ENCODE measurements at places on chromosomes 3 and 15. TPM values are rescaled to one million over a fixed set of nuclear protein-coding genes. Genes with fewer than 3 reads are reported as not detected.

ALDH1A2 gene
- not detected for total RNA-seq

NCBP2 gene
- 57.1 TPM for total RNA-seq

ACKR2 gene
- 0.73 TPM for total RNA-seq

CHST13 gene
- not detected for total RNA-seq

FETUB gene
- total RNA-seq = not detected

IGSF10 gene
- not detected for total RNA-seq

NR2F2 gene
- not detected for total RNA-seq

GABRR3 gene
- not detected for total RNA-seq

GANC gene
- total RNA-seq = 28.3 TPM

IL20RB gene
- total RNA-seq = 1.6 TPM

GRCh38 chr3:156218353-156218744 is 98.0 kb downstream of the KCNAB1 start:
- DNase-seq = no peak

- DNase-seq = no peak
Observed at GRCh38 chr15:95303713-95304112, 1026.8 kb upstream of the NR2F2 start.

- DNase-seq = no peak
Observed at GRCh38 chr15:78155355-78155939, 6.3 kb downstream of the IDH3A start.

- DNase-seq = no peak
Observed at GRCh38 chr3:20160230-20160629, 25.8 kb downstream of the SGO1 start.

GRCh38 chr3:142501004-142501926 is 53.4 kb upstream of the XRN1 start:
- DNase-seq = no peak

DNA sequence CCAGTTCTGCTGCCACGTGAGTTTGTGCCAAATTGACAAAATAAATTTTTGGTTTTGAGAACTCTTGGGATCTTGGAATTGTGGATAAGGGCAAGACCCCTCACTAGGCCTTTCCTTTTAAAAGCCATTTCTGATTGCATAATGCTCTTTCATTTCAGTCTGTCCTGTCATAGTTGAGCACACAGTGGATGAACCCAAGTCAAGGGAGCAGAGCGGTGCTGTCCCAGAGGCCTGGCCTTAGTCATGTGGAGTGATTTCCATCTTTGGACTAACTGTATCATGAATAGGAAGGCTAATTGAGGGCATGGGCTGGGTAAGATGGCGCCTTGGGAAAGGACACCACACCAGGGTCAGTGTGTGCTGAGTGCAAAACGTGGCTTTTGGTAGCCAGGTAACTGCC is 304.0 kb downstream of the UACA start:
- no peak for DNase-seq

DNA sequence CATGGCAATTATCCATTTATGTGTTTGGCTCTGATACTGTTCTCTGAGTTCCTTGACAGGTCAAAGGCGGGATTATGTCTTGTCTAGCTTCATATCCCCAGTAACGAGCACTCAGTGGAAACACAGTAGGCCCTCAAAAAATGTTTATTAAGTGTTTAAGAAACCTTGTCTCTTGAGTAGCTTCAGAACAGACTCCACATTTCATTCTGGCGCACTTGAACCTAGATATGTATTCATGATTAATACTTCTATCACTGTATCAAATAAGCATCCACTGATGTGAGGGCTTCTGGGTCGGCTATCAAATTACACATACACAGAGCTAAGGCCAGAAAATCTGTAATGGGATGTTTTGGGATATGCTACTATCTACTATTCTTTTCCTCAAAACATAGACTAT is 4.6 kb downstream of the CBLB start:
- DNase-seq = no peak

GRCh38 chr3:42505849-42506410 is 3.5 kb downstream of the VIPR1 start:
- DNase-seq = no peak

DNA sequence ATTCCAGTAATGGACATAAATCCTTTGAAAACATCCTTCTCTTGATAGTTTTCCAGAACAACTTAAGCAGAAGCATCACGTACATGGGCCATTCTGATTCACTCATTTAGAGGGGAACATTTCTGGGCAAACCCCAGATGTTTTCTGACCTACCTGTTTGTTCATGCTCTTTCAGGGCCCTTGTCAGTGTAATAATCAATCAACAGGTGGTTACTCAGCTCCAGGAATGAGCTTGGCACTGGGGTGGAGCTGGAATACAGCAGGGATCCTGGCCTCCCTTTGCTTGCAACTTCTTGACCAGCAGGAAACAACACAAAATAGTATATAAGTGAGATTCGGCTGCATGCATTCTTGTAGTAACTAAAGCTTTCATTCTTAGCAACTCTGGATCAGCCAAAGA is 9.2 kb upstream of the UBE2E1 start:
- DNase-seq = no peak

DNA sequence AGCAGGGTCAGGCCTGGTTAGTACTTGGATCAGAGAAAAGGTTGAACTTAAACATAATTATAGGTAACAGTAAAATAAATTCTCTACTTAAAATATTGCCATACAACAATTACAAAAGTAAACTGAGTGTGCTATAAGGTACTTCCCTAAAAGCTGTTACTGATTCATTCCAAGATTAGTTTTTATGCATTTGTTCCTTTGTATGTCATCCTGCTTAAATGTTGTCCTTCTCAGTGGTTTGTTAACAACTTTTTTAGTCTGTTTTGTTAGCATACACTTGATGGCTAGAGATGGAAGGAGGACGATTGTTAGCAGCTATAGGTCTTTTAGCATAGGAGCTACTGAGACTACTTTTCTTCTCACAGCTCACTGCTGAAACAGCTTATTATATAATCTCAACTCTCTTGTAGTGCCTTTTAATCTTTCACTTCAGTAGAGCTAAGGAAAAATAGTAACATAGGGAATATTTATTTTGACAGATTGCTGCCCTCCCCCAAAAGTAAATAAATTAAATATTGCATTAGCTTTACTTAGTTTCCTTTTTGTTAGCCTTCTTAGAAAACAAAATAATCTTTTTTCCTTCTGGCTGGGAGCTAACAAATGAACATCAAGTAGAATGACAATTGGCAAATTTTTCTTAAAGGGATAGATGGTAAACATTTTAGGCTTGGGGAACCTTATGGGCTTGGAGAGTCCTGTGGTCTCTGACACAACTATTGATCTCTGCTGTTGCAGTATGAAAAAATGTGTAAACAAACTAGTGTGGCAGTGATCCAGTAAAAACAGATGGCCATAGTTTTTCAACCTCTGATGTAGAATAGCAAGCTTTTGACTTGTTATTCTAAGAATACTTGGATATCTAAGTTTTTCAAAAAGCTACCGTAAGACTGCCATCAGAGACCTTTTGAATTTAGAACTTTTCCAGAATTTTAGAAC is 39.5 kb downstream of the USP8 start:
- no peak for DNase-seq

DNA sequence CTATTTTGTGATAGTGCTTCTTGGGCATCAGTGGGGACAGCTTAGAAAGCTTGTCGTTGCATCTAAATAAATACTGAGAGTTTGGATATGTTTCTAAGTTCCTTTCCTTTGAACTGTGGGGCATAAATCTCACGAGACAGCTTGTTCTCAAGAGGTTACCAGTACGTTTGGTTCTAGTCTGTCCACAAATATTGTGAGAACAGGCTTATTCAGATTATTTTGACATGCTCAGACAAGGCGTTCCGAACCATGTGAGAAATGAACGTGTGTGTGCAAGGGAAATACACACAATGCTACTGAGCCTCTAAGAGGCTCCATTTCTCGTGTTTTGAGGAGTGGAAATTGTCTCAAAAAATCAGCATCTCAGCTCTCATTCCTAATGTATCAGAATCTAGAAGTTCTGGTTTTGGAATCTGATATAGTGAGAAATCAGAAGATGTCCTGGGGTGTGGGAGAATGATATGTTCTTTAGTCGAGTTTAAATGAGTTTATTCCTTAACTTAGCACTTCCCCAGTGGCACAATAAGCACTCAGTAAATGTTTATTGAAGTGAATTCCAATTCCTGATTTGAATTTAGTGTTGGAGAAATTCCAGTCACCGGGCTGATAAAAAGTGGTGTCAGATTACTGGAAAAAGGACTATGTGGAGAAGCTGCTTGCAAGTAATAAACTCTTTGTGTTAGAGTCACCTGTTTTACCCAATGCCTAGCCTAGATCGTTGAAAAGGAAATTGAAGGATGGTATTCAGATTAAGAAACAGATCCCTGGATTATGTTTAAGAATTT is 481.5 kb downstream of the LPP start:
- DNase-seq = no peak

GRCh38 chr15:101161656-101162055 is 90.2 kb downstream of the CHSY1 start:
- DNase-seq = no peak

DNA sequence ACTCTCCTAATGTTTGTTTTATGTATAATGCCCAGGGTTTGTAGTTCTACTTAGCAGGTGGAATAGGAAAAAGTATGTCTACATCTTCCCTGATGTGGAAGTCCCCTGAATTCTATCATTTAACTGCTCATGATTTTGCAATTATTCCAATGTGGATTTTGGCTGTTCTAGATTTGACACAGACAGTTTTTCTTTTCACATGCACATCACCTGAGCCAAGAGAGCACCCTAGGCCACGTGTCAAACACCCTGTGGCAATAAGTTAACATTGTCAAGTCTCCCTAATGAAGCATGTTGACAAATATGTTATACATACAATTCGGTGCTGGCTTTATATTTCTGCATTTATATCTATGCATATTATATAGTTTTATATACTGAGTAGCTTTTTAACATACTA is 70.0 kb upstream of the SUCLG2 start:
- DNase-seq = no peak

DNA sequence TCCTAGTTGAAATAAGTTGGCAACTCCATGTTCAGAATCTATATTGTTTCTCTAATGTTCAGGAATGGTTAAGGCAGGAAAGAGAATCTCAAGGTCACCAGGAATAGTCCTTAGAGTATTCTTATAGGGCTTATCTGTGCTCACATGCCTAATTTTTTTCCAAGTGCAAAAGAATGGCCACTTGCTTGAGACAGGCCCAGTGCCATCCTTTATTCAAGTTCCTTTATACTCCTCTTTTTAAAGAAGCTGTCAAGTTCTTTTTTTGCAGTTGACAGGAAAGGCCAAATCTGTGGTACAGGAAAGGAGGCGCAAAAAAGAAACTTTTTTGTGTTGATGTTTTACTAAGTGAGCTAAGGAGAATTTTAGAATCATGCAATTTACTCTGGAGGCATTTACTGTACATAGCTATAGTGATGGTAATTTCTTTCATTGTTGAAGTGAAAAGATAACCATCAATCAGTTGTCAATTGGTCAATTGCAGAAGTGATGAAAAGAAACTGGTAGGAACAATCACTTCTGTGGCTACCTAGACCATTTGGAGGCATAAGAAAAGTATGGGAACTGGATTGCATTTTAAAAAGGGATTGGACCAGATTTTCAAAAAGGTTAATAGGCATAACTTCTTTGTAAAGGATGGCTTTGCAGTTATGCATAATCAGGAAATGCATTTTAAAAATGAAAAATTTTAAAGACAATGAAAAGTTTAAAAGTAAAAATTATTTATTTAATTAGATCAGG is 102.5 kb upstream of the SOX2 start:
- DNase-seq = no peak

- DNase-seq = no peak
Observed at GRCh38 chr15:56767315-56767714, 34.0 kb upstream of the ZNF280D start.

GRCh38 chr15:100570735-100571313 is 31.2 kb downstream of the LINS1 start:
- no peak for DNase-seq

GRCh38 chr3:186509423-186509822 is 34.8 kb downstream of the CRYGS start:
- no peak for DNase-seq
